EL (cell line): ENCODE measurements at places on chromosomes 12 and 14.

GRCh38 chr14:104108570-104109541 is 23.4 kb downstream of the ASPG start:
- DNase-seq = no peak

DNA sequence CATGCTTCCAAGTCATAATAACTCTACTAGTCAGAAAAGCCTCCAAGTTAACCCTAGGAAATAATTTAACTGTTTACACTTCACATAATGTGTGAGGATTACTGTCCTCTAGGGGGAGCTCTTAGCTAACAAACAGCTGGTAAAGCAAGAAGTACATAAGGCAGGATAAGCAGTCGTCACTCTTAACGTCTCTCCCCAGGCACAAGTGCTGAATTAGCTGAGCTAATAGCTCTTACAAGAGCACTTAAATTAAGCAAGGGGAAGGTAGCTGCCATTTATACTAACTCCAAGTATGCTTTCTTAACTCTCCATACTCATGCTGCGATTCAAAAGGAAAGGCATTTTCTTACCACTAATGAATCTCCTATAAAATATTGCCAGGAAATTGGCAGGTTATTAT is 79.3 kb upstream of the TSPAN11 start:
- DNase-seq = peak; percentile 64

- no peak for DNase-seq
Measured at GRCh38 chr12:105025890-105026289, 39.8 kb downstream of the NOPCHAP1 start.

- no peak for DNase-seq
Measured at GRCh38 chr12:101714877-101715444, 17.5 kb downstream of the CHPT1 start.

- peak; percentile 69 for DNase-seq
Measured at GRCh38 chr14:67396381-67396970, 15.5 kb downstream of the PLEK2 start.
